ENCODE measurements at places on chromosomes 7 and 10. TPM values are rescaled to one million over a fixed set of nuclear protein-coding genes. Genes with fewer than 3 reads are reported as not detected.

Gene GATA3
- not detected for total RNA-seq

Gene CLEC5A
- not detected for total RNA-seq

Gene MAGI2
- 8.7 TPM for total RNA-seq

Gene ELN
- total RNA-seq: 4.7 TPM

Gene MUC12
- 2.2 TPM for total RNA-seq

Gene LAMB4
- total RNA-seq: not detected

Gene CTAGE15
- total RNA-seq: not detected

Gene ARMC10
- total RNA-seq: 34.1 TPM

Gene CLDN4
- 0.32 TPM for total RNA-seq

DNA sequence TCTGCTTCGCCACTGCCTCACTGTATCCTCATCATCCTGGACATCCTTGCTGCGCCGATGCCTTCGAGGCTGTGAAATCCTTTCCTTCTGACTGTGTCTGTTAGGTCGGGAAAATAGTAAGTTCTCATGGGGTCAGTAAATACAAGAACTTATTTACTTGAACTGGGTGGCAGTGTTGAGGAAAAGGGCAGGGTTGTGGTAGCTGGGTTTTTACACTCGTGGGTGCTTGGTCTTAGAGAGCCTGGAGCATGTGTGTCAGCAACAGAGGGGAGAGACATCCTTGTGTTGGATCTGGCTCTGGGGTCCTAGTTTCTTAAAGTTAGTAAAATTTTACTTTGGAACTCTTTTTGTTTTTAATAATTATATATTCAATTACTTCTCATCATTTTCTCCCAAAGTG lies 112.9 kb upstream of the GATA3 start:
- no peak for DNase-seq

DNA sequence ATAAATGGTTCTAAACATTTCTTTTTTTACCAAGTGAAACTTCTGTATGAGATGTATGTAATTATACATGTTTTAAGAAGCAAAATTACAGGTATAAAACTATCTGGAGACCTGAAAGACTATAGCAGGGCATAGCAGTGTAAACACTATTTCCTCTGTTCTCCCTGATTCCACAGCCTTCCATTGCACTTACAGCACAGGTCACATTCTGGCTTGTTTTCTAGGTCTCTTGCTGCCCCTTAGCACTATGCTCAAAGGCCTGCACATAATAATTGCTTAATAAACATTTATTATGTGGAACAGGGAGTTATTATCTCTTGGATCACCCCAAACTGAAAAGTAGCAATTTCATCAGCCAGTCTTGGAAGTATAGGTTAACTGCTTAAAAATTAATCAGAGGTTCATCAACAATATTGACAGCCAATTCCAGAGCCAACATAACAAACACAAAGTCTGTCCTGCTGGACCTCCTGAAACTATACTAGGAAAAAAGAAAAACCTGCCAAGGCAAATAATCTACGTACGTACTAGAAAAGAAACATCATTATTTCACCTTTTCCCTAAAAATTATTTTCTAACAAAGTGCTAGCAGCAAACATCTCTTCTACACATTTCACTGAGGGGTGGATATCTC lies 43.2 kb downstream of the PANK1 start:
- DNase-seq: no peak

DNA sequence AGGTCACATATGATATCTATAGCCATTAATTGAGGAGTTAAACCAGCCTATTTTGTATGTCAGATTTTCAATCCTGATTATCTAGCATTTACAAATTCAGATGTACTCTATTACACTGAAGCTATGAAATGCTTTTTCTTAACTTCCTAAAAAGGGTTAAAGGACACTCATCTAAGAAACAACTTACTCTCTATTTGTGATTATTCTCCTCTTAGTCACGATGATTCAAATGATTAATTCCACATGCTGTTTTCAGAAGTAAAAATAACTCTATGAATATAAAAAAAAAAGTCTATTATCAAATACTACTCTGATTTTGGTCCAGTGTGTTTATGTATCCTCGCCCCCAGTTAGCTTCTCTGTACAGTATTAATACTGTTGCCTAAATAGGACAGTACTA lies 1199.9 kb downstream of the GATA3 start:
- DNase-seq: peak; percentile 62

DNA sequence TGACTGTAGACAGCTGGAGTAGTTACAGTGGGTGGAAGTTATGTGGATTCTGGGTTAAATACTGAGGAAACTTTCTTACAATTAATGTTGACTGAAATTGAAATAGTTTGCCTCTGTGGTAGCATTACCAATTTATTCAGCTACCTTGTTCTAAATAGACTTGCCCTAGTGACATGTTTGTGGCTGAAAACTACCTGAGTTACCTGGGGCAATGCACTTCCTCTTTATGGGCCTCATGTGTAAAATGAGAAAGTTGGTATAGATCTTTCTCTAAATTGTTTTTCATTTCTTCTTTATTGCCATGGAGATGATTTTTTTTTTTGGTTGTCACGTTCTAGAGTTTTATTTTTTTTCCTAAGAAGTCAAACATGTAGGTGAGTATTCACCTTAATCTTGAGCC lies 252.7 kb upstream of the CDC14C start:
- DNase-seq: no peak

- DNase-seq: no peak
Measured at GRCh38 chr7:929311-929711, 25.2 kb downstream of the ADAP1 start.

GRCh38 chr10:110404413-110404812 lies 93.3 kb upstream of the DUSP5 start:
- DNase-seq: no peak

DNA sequence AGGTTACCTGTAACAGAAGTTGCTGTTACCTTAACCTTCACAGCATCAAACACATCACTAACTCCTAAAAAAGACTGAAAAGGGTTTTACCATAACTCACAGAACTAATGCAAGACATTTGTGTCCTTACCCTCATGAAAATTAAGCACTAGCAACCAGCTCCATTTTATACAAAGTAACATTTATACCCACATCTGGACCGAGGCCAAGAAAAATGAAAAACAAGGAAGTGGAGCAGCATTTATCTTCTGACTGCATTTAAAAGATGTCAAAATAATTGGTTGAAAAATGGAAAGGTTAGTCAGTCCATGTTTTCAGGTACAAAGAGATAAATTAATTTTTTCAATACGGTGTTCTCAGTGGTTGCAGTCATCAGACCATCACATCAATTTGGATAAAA lies 3.1 kb upstream of the RBP4 start:
- no peak for DNase-seq

DNA sequence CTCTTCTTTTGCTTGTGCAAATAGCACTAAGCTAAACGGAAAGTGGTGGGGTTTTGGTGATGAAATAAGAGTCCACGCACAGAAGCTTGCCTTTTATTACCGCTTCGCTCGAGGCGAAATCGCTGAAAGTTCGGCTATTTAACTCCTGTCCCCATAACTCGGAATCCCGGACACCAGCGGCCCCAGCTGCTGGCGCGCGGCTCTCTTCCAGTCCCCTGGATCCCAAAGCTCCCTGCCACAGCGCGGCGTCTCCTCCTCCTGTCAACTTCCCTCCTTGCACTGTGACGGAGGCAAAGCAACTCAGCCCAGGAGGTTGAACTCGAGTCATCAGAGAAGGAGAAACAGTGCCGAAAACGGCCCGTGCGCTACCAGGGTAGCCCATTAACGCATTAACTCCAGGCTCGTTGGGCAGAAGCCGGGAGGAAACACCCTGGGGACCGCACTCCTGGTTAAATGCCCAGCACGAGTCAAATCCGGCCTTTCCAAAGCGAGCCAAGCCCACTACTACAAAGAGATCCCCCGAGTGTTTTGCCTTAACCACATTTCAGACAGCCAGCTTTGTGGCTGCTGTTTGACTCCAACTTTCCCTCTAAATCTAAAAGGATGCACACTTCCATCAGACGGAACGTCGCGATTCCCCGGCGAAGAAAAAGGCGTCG lies 1.3 kb downstream of the SEMA3D start:
- peak; percentile 82 for DNase-seq

GRCh38 chr10:99975942-99976809 lies 33.6 kb downstream of the DNMBP start:
- DNase-seq: no peak

DNA sequence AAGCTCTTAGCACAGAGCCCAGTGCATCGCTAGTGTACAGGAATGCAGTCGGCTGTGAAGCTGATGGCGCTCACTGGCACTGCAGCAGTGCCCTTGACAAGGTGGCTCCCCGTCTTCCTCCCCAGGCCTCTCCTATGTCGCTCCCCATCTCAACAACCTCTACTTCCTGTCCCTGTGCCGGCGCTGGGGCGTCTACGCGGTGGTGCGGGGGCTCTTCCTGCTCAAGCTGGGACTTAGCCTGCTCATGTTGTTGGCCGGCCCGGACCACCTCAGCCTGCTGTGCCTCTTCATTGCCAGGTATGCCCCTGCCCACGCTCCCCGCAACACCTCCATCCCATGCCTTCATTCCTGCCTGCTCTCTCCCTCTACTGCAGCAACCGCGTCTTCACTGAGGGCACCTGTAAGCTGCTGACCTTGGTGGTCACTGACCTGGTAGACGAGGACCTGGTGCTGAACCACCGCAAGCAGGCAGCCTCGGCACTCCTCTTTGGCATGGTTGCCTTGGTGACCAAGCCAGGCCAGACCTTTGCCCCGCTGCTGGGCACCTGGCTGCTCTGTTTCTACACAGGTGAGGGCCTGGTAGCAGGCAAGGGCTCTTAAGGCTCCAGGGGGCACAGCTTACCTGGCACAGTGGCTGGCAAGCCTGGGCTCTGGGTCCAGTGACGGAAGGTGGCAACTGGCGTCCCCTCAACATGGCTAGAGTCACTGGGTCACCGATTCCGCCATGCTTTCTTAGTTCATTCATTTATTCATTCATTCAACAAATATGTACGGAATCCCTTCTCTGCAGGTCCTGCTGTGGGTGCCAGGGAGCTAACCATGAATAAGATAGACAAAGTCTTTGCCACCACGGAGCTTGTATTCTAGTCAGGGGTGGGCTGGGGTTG lies 22.3 kb upstream of the C10orf95 start:
- DNase-seq: no peak

DNA sequence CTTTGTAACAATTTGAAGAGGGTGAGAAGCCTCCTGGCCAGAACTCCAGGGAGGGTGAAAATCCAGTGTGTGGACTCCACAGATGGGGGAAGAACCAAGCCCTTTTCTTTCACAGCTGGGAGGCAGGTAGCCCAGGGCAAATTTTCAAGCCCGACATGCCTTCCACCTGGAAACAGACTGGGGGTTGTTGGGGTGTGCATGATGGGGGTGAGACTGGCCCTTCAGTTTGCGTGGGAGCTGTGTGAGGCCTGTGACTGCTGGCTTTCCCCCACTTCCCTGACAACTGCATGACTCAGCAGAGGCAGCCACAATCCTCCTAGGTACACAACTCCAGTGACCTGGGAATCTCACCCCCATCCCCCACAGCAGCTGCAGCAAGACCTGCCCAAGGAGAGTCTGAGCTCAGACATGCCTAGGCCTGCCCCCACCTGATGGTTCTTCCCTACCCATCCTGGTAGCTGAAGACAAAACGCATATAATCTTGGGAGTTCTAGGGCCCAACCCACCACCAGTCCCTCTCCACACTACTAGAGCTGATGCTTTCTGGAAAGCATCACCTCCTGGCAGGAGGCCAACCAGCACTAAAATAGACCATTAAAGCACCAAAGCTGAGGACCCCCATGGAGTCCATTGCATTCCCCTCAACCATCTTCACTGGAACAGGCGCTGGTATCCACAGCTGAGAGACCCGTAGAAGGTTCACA lies 445.4 kb downstream of the TFEC start:
- DNase-seq: no peak

DNA sequence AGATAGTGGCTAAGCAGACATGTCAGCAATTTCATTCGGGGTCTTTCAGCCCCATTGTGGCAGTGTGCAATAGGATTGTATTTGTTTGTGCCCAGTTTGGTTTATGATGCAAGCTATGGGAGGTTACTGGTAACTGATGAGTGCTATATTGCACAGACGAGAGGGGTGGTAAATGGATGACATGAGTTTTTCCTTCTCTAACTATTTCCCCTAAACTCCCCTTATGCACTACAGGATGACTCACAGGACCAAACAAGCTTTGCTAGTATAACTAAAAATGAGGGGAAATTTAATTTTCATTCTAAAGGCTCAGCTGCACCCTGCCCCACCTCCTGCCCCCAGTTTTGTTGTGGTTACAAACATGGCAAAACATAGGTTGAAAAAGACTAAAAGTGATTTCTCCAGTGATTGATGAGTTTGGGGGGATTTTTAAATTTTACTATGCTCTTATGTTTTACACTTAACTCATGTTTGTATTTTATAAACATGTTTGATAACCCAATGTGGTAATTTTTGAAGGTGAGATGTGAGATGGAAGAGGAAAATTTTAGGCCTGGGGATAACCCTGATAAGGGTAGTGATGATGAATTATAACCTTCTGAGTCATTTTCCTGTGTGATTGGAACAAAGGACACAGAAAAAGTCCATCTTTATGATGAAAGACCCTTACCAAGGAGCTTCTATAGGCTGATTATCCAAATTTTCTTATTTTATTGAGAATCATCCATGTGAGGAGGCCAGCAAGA lies 60.8 kb upstream of the NAMPT start:
- DNase-seq: no peak

DNA sequence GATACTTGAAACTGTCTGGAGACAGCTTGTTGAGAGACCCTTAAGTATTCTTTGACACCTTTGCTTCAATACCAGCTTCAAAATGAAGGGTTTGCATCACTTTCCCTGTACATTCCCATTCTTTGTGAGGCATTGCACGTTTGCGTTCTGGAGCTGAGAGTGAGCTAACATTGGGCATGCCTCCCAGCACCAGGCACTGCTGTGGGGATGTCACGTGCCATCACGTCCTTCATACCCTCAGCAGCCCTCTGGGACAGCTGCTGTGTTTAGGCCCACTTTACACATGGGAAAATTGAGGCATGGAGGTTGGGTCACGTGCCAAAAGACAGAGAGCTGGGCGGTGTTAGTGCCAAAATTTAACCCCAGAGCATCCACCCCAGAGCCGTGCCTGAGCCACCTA lies 66.2 kb upstream of the INSYN2A start:
- no peak for DNase-seq

DNA sequence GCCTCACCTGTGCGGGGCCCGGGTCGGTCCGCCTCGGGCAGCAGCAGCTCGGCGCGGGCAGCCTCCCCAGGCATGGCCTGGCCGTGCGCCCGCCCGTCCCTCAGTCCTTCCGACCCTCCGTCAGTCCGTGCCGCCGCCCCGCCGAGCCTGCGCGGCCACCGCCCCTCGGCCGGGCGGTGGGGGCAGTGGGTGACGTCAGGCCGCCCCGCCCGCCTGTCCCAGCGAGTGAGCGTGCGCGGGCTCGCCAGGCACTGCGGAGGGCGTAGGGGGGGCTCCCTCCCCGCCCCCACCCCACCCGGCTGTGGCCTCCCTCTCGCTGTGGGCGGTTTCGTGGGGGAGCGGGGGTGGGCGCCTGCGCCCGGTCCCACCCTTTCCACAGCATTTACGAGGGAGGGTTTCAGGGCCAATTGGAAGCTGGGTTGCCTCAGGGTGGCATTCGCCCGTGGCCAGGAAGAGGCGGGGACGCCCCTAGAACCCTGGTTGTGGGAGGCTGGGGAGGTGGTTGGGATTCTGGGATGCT lies at the start of gene NACAD:
Gene NACAD, minus strand, starts transcription at position 149 of the 520 bp plus-strand sequence. Its CDS starts 75 bp downstream, at position 74.
- no peak for DNase-seq

DNA sequence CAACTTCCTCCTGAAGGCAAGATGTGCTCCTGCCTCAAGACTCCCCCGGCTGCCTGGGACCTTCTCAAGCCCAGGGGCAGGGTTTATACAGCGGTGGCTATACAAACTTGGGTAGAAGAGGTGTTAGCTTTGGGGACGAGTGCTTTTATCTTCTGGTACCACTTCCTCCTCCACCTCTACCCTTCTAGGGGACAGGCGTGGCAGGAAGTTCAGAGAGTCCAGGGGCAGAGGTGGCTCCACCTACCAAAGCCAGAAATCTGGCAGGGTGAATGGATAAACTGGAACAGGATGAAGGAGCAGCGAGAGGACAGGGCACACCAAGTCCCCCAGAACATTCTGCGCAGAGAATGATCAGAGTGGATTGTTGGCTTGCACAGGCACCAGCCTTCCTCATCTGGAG lies 24.0 kb upstream of the TM9SF3 start:
- DNase-seq: no peak

Measured in HFFc6 (cell line).